ENCODE measurements at places on chromosomes 3 and 15. TPM values are rescaled to one million over a fixed set of nuclear protein-coding genes. Genes with fewer than 3 reads are reported as not detected.
A peak's percentile ranks its signal among the peaks of the same experiment; 100 is the strongest.

- no peak for DNase-seq
Measured at GRCh38 chr3:61545716-61546115, 15.7 kb upstream of the PTPRG start.

DNA sequence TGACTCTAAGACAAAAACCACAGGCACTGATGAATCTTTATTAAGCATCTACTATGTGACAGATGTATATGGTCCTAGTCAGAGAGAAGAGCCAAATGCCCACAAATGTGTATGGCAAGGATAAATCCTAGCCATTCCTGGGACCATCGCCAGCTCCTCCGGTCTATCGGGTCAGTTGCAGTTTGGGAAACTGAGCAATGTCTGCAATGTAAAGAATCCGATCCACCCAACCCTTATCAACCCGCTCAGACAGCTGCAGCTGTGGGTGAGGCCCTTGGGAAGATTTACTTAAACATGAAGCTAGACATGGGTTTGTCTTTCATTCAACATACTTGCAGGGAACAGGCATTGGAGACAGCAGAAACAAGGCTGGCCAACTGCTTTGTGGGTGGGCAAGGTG is 40.5 kb upstream of the CDV3 start:
- no peak for DNase-seq

- DNase-seq: no peak
Measured at GRCh38 chr15:64695561-64695992, 79.8 kb downstream of the RBPMS2 start.

- DNase-seq: no peak
Measured at GRCh38 chr3:33159981-33160380, 46.2 kb downstream of the CRTAP start.

- DNase-seq: no peak
Measured at GRCh38 chr3:28173836-28174235, 67.6 kb upstream of the CMC1 start.

GRCh38 chr3:59245859-59246501 is 196.2 kb upstream of the CFAP20DC start:
- DNase-seq: peak; percentile 9

- no peak for DNase-seq
Measured at GRCh38 chr3:161333696-161334095, 37.6 kb downstream of the SPTSSB start.

DNA sequence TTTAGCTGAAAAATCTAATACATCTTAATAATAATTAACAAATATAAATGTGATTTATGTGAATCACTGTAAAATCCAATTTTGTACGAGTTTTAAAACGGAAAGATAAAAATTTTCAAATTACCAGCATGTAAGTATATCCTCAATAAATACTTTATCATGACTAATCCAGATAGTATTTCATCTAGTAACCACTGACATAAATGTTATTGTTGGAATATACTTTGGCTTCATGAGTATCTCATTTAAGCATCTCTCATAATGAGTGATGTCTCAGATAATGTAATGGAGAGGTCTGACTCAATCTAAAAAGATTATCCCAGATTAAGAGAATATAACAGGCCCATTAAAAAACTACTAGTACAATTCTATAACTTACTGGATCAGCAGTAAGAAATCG is 216.3 kb downstream of the STAG1 start:
- no peak for DNase-seq

DNA sequence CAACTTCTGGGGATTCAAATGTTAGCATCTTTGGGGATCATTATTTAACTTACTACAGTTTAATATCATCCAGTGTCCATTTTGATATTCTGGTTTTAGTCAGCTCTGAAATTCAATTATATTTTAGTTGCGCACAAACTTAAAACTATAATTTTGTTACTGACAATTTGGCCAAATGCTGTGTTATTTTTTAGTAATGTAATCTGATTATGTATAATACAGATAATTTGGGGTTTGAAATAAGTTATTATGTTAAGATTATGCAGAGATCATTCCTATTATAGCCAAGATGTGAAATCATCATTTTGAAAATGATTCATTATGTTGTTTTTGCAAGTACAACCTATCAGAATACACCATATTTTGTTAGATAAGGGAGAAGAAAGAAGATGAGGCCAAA is 706.1 kb downstream of the ROBO2 start:
- DNase-seq: no peak

DNA sequence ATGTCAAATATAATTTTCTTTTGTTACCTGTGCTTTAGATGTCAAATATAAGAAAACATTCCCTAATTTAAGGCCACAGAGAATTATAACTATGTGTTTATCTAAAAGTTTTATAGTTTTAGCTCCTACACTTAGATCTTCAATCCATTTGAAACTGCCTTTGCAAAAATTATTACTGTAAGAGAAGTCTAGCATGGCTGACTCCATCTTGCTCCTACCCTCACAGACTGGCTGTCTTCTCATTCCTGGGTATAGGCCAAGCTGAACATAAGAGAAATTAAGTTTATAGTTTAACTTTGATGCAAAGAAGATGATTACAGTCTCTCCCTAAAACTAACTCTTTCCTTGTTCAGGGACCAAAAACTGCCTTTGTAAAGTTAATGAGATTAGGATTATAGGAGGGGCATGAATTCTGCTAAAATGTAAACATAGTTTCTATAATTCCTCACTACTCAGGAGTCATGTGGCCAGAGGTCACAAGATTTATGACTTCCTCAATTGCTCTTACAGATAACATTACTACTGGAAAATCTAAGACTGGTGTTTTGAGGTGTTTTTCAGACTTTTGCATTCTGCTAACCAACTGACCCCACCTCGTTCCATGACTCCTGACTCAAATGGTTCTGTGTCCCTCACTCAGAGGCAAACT is 184.0 kb downstream of the BCHE start:
- DNase-seq: no peak

- no peak for DNase-seq
Measured at GRCh38 chr15:25738171-25738965, 124.8 kb downstream of the ATP10A start.

GRCh38 chr15:53962646-53963561 is 15.3 kb upstream of the UNC13C start:
- peak; percentile 33 for DNase-seq

GRCh38 chr3:187041362-187042307 is 97.7 kb downstream of the RPL39L start:
- no peak for DNase-seq

DNA sequence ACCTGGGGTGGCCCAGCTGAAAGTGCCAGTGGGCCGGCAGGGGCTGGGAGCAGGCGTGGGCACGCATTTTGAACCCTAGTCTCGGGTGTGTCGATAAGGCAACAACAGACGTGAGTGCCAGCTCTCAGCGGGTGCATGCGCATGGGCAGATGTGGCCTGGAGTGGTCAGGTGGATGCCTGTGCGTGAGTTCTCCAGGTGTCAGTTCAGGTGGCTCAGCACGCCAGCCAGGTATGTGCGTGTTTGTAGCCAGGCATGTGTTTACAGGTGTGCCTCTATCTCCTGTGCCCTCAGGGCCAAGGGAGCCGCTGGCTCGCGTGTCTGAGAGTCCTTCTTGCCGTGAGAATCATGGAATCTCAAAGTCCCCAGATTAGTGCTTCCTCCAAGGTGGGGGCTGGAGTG is 14.8 kb downstream of the CYP1A2 start:
- no peak for DNase-seq

- DNase-seq: no peak
Measured at GRCh38 chr3:102790747-102791325, 356.0 kb downstream of the ZPLD1 start.

GRCh38 chr3:28186748-28187147 is 54.7 kb upstream of the CMC1 start:
- DNase-seq: no peak

DNA sequence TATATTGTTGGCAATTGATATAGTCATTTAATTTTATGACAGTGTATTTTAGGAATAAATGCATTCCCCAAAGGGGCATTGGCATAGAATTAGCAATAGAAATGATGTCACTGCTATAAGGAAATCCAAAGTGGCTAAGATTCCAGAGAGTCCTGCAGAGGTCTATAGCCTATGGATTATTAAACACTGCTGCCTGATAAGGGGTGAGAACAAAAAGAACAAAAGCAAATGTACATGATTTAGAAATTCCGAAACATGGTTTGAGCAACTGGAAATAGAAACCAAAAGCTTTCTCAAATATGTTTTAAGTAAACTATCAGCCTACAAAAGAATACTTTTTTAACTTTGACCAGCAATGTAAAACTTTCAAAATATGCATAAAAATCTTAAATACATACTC is 280.1 kb upstream of the RASGRP1 start:
- no peak for DNase-seq

GRCh38 chr3:13149330-13150108 is 76.3 kb upstream of the IQSEC1 start:
- DNase-seq: no peak

GRCh38 chr3:123357275-123357674 is 91.6 kb downstream of the ADCY5 start:
- DNase-seq: no peak

DNA sequence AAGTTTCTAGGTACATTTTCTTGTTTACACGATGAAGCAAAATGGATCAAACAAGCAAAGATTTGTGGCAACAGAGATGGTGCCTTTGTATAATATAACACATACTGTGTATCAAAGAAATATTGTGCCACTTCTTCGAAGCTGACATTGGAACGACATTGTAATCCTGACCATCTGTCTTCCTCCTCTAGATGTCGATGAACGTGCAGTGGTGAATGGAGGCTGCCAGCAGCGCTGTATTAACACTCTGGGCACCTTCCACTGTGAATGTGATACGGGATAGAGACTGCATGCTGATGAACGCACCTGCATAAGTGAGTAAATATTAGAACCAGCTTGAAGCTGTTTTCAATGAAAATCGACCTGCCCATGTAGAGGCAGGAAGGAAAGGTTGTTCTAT is 613.3 kb upstream of the GOLIM4 start:
- DNase-seq: no peak

DNA sequence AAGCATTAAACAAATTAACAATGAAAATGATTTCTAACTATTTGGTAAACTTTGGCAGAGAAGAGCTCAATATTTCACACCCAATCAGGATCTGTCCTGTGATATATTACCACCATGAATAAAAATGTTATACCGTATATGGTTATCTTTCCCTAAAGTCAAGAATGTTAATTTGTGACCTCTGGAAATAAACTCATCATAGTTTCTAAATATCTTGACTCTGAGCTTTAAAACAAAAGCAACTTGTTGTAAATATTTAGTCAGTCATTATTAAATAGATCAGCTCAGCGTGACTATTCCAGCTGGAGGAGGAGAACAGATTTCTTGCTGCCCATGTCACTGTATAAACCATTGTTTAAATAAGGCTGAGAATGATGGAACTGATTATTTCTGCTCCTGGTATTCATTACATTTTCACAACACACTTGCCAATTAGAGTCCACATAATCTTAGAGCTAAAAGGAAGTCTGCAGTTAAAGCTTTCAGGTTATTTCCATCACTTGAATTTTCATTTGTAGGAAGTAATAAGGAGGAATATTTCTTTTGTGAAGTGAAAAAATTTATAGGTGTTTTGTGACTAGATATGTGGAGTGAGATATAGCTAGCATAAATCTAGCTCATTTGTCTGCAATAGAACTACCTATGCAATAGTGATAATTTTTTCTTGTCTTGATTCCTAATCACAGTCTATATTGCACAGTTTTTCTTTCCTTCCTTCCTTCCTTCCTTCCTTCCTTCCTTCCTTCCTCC is 106.5 kb upstream of the P2RY1 start:
- DNase-seq: no peak

DNA sequence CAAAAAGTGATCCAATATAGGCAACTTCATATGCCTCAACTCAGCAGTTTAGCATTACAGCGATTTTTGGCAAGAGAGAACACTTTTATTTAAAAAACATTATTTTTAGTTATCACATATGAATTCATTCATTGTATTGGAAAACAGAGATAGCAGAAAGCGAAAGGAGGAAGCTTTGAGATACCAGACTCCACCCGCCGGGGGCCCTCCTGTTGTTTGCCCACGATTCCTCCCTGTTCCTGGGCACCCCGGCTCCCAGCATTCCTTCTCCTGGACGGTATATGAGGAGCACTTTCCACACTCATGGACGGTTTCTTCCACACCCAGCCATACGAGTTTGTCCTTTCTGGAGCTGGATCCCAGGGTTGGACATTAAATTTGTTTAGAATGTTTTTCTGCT is 18.2 kb downstream of the APBA2 start:
- no peak for DNase-seq

- peak; percentile 60 for DNase-seq
Measured at GRCh38 chr15:84598993-84599392, 1.8 kb upstream of the ZSCAN2 start.

DNA sequence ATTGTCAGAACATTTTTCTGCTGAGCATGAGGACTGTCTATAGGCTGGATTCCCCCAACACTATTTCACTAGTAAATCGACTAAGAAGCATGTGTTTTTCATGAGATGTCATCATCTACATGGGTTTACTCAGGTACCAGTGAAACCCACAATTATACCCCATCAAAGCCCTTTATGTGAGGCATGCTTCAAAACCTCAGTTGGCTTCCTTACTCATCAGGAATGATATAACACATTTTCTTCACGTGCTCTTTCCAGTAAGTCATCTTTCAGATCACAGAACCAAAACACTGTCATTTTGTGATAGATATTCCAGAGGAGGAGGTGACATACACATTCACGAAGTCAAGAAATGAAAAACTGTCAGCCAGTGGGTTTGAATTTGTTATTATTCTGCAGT is 116.5 kb downstream of the ANO10 start:
- DNase-seq: no peak

The EEF1AKMT4 gene
- total RNA-seq: 6.0 TPM

The AGTR1 gene
- not detected for total RNA-seq

DNA sequence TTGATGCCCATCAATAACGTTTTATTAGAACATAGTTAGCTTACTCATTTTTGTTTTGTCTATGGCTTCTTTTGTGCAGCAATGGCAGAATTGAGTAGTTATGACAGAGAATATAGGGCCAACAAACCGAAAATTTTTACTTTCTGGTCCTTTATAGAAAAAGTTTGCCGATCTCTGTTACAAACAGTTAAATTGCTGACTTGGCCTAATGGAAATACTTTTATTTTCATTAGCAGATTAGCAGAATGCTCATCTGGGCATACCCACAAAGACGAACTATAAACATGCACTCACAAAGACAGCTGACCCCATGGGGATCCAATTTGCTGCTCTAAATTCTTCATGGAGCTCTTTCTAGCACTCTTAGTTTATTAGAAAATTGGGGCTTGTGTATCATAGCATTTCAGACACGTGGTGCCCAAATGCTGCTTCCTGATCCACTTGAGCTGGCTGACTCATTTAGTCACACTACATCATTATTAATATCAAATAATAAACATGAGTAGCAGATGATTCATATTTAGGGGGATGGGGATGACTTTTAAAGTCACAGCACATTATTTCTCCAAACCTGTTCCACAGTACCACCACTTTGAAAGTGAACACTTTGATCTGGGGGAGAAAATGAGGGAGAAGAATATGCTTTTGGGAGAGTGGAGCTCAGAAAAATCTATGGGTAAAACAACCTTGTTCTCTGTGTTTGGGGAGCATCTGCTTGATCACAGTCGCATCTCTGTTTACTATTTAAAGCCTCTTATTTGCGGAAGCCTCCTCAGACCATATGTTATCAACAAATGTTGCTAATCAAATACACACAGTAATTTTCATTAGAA is 228.1 kb upstream of the FEZF2 start:
- no peak for DNase-seq

- no peak for DNase-seq
Measured at GRCh38 chr15:81485806-81486205, 111.8 kb upstream of the TMC3 start.
